Esophagus (tissue), 2 donors: ENCODE measurements at places on chromosomes 2 and 18. TPM values are rescaled to one million over a fixed set of nuclear protein-coding genes. Genes with fewer than 3 reads are reported as not detected.

Gene SDC1
- polyA plus RNA-seq: 239 TPM

Gene ASXL3
- 0.02 TPM for polyA plus RNA-seq

Gene PLEKHH2
- polyA plus RNA-seq: 2.4 TPM

Gene CD28
- 0.09 TPM for polyA plus RNA-seq

Gene PTH2R
- not detected for polyA plus RNA-seq

Gene C18orf54
- 0.43 TPM for polyA plus RNA-seq

Gene DSG1
- polyA plus RNA-seq: 8.4 TPM

Gene TMEM198
- 1.6 TPM for polyA plus RNA-seq

Gene NLRC4
- 0.18 TPM for polyA plus RNA-seq

Gene SGPP2
- 13.9 TPM for polyA plus RNA-seq
